CD4-positive, alpha-beta T cell treated with Interleukin-4 for 1 hour (primary cell): ENCODE measurements at places on chromosomes 6 and 20.

DNA sequence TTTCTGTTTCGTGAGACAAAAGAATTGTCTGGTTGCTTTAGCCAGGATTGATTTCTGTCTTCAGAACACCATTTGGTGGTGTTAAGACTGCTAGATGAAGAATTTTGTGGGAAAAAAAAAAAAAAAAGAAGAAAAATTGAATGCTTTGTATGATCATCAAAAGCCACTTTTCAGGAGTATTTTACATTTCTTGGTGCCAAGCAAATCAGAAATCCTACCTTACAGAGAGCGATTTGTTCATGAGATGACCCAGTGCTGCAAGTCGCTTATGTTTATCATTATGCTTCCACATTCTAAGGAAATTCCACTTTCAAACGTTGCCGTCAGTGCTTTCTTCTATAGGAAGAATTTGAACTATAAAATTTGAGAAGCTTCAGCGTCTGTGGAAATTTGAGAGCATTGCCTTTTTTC is 228.7 kb downstream of the BCKDHB start:
- DNase-seq: no peak

DNA sequence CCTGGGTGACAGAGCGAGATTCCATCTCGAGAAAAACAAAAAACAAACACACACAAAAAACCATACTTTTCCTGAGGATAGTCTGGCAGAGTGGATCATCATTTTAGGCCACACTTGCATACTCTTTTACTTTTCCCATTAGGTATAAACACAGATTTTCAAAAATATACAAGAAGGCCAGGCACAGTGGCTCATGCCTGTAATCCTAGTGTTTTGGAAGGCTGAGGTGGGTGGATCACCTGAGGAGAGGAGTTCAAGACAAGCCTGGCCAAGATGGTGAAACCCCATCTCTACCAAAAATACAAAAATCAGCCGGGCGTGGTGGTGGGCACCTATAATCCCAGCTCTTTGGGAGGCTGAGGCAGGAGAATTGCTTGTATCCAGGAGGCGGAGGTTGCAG is 85.5 kb downstream of the ARHGAP18 start:
- no peak for DNase-seq

- DNase-seq: no peak
Observed at GRCh38 chr6:38686270-38687042, 16.5 kb downstream of the GLO1 start.

- no peak for DNase-seq
Observed at GRCh38 chr6:12034349-12034748, 22.2 kb downstream of the HIVEP1 start.

DNA sequence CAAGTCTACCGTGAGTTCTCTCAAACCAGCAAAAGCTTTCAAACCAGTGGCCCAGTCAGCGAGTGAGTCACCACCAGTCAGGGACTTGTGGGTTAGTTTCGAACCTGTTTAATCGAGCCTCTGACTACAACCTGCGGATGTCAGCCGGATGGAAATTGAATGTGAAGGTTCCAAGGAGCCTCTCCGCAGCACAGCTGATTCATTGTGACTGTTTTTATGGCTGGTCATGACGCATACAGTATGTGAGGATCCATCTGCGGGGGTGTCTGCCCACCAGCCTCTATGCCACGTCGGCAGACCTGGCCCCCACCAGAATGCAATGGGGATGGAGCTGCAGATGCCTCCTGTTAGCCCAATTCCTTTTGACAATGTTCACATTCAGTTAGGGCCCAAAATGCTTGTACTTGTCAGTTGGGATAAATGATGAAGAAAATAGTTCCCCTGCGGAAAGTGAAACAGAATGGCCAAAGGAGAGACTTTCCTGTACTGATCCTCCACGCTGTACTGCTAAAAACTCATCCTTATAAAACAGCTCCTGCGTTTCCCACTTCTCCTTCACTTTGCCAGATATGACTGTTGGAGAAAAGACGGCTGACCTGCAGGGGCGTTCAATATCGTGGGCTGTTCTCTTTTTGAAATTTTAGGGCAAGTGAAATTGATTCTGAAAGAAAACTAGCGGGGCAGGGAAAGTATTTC is 206.6 kb downstream of the TFAP2B start:
- no peak for DNase-seq

DNA sequence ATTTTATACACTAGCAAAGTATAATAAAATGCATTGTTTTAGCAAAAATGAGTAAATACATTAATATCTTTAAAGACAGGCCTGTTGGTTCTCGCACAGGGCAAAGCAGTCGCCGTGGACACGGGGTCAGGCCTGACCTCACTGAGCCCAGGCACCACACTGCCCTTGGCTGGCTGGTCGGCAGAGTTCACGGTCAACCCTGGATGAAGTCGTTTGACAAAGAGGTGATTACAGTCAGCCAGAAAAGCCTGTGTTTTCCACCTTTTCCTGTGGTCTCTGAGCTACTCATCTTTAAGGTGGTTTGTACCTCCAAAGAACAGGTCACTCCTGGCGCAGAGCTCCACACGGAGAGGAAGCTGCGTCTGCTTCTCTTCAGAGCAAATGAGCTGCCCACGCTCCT is 191.5 kb downstream of the DLL1 start:
- DNase-seq: no peak

DNA sequence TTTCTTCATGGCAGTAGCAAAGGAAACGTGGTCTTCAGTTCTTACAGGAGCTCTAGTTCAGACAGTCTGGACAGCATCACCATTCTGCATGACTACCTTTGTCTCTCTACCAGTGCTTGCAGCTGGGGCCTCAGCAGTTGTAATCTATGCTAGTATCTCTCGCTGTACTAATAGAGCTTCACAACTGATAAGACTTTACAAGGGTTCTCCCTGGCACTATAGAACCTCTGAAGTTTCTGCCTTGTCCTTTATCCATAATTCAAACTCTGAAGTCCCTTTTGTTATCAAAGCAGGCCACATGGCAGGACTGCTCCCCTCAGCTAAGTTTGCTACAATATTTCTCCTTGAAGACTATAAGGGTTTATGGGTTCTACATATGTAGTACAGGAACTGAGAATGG is 842.1 kb upstream of the ADGRB3 start:
- no peak for DNase-seq

DNA sequence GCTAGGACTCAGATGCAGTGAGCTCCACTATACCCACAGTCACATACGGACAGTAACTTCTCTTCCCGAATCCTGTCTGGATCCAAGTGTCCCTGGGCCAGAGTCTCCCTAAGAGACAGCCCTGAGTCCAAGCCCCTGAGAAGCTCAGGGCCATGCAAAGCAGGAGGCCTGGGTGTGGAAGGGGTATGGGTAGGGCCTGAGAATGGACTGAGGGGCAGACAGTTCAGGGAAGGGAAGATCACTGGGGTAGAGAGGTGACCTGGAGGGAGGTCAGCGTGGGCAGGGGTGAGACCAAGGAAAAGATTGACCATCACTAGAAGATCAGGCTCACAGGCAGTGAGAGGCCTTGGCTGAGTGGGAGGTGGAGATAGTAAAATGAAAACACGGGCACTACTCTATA is 8.8 kb downstream of the RPS6KA2 start:
- no peak for DNase-seq

DNA sequence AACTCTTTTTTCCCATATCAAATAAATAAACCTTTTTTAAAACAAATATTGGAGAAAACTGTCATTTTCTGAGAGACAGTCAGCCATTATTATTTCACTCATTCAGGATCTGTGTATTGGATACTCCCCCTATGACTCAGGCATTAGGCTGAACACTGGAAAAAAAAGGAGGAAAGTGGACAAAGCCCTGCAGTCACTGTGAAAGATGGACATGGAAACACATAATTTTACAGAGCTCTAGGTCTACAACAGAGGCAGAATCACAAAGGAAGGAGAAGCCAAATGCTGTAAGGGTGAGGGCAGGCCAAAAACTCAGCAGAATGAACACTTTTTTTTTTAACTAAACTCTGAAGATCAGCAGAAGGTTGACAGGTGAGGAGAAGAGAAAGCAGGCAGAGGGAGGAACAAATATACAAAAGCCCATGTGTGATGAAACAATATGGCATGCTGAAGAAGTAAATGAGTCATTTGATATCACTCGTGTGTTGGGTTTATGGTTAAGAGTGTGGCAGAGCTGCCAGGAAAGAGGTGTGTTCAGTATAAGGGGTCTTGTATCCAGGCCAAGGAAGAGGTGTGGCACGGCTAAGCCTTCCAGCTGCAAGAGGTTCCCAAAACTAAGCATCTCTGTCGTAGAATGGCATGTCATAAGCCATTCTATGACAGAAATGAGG is 39.1 kb downstream of the EPB41L2 start:
- no peak for DNase-seq

DNA sequence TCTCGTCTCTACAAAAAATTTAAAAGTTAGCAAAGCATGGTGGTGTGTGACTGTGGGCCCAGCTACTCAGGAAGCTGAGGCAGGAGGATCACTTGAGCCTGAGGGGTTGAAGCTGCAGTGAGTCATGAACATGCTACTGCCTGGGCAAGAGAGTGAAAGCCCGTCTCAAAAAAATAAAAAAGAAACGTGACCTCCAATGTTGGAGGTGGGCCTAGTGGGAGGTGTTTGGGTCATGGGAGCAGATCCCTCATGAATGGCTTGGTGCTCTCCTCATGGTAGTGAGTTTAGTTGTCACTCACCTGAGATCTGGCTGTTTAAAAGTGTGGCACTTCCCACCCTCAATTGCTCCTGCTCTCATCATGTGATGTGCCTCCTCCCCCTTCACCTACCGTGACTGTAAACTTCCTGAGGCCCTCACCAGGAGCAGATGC is 24.3 kb downstream of the RBL1 start:
- no peak for DNase-seq
